Prostate gland (tissue), 2 donors: ENCODE measurements at places on chromosomes 5 and 9.

- DNase-seq: no peak
Observed at GRCh38 chr5:76789991-76790581, 28.7 kb upstream of the F2RL1 start.

- no peak for DNase-seq
Observed at GRCh38 chr5:75320371-75320770, 16.6 kb upstream of the HMGCR start.

DNA sequence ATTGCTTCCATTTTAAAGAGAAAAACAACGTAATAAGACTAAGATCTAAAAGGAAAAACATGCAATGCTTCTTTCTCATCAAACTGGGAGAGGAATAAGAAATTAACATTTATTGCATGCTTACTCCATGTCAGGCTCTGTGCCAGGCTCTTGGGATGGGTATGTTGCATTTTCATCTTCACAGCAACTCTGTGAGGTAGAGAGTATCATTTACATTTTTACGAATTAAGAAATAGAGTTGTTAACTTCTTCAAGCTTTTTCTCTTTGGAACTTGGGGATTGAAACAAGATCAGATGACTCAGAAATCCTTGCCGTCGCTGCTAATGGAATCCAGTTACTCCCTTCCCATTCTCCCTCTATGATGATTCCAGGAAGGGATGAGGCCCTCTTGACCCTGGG is 39.5 kb downstream of the PDE8B start:
- DNase-seq: no peak

DNA sequence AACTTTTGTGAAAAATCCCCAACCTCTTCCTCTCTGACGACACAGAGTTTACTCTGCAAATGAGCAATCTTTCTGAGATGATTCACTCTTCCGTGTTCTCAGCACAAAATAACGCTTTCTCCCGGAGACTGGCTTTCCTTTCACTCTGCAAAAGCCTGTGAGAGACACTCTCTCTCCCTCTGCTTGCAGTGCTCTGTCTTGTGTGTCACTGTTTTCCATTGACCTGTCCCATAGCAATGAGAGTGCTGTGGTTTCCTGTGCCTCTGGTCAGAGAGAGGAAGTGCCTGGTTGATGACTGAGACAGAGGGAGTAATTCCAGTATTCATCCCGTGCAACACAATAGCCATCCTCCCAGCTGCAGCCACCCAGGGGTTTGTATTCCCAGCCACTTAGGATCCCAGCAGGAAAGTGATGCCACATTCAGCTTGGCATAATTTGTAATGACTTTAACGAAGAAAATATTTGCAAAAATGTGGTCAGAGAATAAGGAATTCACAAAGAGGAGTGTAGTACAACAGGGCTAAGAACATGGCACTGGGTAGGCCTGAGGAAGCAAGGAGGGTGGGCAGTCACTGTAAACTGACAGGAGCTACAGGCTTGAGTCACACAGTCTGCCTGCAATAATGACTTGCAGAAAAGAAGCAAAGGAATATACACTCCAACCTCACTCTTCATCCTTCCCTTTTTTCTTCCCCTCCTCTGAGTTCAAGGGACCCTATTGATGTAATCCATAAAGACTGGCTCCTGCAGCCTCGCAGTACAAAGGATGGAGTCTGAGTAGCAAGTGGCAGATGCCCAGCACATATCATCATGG is 463.5 kb upstream of the RGMB start:
- no peak for DNase-seq

GRCh38 chr5:15886156-15886555 is 293.4 kb downstream of the MARCHF11 start:
- no peak for DNase-seq

DNA sequence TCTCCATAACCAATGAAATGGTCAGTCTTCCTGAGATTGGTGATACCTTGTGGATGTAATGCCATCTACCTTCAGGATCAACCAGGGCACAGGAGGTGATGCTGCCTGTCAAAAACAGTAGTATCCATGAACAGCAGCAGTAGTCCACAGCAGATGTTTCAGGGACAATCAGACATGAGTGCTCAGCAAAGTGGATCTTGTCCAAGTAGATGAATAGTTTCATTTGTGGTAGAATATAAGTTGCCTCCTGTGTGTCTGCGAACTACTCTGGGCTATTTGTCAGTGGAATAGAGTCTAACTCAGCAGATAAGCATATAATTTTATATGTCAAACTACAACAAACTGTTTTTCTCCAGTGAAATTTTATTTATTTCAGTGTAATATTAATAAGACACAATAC is 1860.1 kb upstream of the ACO1 start:
- no peak for DNase-seq

- DNase-seq: no peak
Observed at GRCh38 chr9:19424176-19424779, 15.5 kb downstream of the ACER2 start.

DNA sequence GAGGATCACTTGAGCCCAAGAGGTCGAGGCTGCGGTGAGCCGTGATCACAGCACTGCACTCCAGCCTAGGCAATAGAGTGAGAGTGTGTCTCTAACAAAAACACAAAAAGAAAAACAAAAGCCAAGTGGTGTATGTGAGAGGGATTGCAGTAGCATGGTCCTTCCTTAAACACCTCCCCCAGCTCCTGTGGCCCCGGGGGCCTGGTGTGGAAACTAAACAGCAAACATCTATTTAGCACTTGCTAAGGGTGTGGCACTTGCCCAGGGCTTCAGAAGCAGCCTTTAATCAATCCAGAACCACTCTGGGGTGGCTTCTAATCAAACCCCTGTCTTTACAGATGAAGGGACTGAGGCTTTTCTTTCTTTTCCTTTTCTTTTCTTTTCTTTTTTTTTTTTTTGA is 4.4 kb upstream of the FBP1 start:
- DNase-seq: no peak

DNA sequence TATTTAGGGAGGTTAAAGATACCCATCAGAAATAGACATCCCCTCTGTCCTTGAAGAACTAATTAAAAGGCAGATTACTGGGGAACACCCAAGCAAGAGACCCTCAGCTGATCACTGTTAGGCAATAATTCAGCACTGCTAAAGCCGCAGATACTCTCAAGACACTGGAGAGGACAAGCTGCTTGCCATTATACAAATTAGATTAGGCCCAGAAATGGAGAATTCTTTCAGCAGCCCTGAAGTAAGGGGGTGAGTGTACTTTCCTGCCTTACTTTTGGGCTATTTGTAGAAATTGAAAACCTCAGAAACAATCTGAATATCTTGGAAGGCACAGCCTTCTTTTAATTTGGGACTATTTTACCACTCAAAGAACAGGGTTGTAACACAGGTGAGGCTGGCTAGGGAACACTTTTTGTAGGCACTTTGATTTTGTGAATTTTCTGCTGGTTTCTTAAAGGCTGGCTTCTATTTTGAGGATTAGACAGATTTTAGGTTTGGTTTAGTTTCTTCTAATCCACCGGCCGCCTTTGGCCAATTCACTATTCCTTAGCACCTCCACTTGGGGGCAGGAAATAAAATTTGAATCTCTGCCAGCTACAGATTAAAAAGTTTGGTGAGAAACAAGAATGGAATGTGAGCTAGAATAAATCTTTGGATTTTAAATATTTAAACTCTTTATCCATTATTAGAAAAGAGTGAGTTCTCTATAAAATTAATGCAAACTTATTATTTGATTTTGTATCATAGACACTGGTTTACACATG is 106.0 kb downstream of the SMARCA2 start:
- DNase-seq: no peak

DNA sequence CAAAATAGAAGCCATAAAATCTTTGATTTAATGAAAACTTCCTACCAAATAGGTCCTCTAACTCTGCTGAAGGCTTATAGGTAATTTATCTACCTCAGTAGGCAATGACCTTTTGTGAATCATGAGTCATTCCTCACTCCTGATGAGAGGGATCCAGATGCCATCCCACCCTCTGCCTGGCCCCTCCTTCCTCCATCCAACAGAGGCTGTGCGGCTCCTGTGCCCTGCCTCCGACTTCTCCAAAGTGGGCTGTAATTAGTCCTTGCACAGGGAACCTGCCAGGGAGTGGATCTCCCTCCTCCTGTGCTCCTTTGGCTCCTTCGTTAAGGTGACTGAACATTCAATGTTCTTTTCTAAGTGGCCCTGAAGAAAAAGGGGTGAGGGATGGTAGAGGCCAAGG is 213.9 kb upstream of the TBCA start:
- DNase-seq: no peak

GRCh38 chr9:26579056-26579455 is 313.5 kb downstream of the CAAP1 start:
- no peak for DNase-seq

- no peak for DNase-seq
Observed at GRCh38 chr9:134088063-134088725, 20.4 kb upstream of the BRD3 start.

DNA sequence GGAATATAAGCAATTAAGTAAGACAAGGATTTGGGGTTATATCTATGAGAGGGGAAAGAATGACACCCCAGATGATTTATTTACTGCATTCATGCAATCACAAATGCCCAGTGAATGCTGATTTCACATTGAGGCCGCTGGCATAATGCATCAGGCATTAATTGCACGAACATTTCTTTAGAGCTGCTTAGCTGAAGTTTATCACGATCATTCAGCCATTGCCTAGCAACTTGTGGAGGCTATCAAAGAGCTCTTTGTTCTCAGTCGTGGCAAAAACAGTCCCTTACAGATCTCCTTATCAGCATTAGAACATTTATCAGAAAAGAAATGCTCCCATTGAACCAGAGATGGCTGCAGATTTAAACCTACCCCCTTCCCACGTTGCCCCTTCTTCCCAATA is 88.7 kb upstream of the PRRC1 start:
- DNase-seq: no peak

DNA sequence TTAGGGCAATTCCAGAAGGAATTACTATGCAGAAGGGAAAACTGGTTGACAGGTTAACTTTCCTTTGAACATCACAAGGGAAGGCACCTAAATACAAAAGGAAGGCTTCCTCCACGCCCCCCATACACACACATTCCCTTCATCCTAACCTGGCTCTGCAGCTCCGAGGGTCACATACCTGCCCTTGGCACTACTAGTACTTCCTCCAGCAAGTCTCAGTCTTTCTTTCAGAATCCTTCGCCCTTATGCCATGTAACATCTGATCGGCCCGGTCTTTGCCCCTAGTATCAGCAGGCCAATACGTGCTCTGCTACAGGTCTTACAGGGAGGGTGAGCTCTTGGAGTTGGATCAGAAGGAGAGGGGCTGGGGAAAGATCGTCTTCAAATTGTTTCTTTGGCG is 1.6 kb upstream of the MARCHF6 start:
- no peak for DNase-seq

GRCh38 chr9:249025-249424 is 34.4 kb downstream of the DOCK8 start:
- DNase-seq: no peak

DNA sequence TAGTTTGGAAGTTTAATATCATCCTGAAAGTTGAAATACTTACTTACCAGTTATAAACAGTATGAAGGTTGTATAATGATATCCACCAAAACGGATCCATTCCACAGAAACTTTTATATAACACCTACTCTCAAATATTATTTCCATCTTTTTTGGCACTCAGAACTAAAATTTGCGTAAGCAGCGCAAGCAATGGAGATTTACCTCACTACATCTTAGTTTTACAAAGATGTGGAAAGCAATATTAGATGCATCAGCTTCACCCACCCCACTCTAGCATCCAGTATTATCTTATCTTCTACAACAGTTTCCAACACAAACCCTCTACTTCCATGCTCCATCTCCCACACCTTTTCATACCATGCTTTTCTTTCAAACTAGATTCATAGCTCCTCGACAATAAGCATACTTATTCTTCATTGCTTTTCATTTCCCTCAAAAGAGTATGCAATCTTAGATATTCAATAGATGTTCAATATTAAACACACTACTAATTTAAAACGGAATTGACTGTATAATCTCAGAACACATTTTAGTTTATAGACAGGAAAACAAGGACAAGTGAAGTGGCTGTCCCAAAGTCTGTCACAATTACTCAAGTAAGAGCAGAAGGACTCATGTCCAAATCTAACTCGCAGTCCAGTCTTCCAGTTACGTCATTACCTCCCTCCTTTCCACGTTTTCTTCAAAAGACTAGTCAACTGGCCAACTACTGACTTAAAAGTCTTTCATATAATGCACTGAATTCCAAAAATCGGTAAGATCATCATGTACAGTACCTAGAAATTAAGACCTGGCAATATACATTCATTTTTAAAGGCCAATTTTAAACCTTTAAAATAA is 2.2 kb downstream of the PPP2CA start:
- DNase-seq: no peak

DNA sequence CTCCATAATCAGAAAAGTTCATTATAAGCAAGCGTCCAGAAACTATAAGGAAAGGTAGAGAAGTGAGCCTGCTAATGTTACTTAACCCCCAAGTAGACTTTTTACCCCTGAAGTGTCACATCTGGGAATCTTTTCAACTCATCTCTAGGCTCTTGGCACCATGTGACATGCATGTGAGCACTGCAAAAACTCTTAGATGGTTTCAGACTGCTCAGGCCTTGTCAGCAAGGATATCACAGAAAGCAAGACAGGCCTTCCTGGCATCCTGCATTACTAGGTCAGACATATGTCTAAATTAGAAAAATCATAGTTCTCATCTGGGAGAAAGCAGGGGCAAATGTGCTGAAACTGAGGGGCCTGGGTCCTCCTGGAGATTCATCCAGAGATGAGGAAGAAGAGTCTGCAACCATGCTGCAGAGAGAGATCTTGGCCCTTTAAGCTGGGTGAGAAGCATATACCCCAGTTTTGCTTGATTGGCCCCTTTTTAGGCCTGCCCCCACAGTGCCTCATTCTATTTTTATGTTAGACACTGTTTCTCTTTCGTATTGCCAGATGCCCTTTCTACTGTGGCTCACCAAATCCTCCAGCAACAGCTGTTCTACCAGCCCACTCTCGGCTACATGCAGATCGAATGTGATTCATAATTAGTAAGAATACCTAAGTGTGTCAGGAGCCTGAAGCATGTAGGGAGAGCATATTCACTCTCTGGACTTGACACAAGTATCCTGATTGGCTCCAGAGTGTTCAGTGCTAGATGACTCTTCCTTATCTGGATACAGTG is 19.0 kb downstream of the TMEM8B start:
- DNase-seq: no peak

- DNase-seq: no peak
Observed at GRCh38 chr5:103804711-103805110, 242.1 kb upstream of the NUDT12 start.

- DNase-seq: no peak
Observed at GRCh38 chr5:90201923-90202322, 207.6 kb downstream of the CETN3 start.

DNA sequence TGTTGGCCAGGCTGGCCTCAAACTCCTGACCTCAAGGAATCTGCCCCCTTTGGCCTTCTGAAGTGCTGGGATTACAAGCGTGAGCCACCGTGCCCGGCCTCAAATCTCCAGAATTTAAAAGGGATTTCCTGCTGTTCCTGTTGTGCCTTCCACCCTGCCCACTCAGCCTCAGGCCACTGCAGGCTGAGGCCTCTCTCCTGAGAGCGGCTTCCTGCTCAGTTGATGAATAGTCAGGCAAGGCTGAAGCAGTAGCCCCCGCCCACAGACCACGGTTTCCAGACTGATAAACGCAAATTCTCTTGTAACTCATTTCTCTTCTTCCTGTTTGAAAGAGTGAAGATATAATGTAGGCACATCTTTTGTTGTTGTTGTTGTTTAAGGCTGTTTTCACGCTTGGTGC is 127.0 kb upstream of the PLCXD3 start:
- no peak for DNase-seq
